Suprapubic skin (tissue), 4 donors: ENCODE measurements at places on chromosomes 3 and 15. TPM values are rescaled to one million over a fixed set of nuclear protein-coding genes. Genes with fewer than 3 reads are reported as not detected.

The TXNRD3 gene
- total RNA-seq, result 14.0 TPM

The CD96 gene
- total RNA-seq, result not detected

The HRG gene
- total RNA-seq, result 0.30 TPM

GRCh38 chr15:85044251-85044853, 62.7 kb downstream of the PDE8A start:
- no peak for DNase-seq

DNA sequence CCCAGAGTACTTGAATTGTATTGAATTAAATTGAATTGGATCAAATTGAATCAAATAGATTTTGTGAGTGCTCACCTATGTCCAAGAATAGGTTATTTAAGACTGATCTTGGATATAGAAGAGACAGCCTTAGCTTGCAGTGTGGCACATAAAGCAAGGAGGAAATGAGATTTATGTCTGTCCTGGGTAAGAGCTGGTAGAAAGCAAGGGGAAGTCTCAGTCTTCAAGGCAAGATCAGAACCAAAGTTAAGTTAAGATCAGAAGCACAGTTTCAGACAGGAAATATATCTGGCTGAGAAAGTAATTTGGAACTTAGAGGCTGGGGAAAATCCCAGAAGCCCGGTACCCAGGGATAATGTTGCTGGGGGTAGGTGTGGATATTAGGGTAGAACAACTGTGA, 244.4 kb upstream of the ARPP21 start:
- DNase-seq, result no peak

DNA sequence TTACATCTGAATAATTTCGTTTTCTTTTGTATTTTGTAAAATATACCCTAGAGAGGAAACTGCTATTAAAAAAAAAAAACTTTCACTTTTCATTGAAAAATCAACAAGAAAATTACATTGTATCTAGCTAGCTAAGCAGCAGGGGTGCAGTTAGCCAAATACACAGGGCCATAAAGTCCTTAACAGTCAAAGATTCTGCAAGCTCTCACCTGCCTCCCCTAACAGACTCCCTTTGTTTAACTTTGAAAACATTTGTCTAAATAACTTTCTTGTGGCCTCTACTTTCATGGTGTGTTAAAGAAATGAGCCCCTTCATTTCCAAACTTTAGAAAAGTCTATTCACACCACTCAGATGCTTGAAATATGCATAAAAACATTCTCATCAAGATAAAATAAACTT, 23.3 kb downstream of the CBLB start:
- DNase-seq, result no peak

- no peak for DNase-seq
Observed at GRCh38 chr15:78682693-78683410, 41.8 kb upstream of the CHRNB4 start.

- no peak for DNase-seq
Observed at GRCh38 chr3:184592371-184593219, 31.0 kb downstream of the EPHB3 start.

- DNase-seq, result no peak
Observed at GRCh38 chr3:124206225-124207055, 214.5 kb upstream of the ROPN1 start.

DNA sequence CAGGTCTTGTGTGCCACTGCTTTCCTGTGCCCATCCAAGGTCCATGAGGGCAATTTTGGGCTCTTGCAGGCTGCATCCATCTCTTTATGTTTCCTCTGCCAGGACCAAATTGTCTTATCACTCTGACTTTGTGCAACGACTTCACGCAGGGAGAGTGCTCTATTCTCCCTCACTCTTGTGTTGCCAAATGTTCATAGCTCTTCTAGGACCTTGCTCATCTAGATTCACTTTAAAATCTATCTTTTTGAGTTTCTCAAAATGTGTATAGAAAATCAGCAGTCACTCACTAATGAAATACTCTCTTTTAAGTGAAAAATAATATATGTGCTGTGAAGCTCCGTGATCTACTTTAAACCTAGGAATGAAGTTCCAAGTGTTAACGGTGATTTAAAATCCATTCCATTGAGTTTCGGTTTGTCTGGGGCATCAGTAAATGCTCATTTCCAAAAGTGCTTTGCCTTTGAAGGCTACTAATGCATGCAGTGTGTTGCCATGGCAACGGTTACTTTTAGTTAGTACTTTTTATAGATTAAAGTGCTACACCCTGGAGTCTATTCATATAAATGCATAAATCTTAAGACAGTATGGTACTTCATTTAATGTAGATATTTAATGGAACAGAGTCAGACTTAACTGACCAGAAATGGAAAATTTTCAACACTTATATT, 46.6 kb upstream of the GOLGA8J start:
- no peak for DNase-seq
